ENCODE measurements at places on chromosomes 5 and 9.

GRCh38 chr9:86500031-86500430, 145.8 kb upstream of the TUT7 start:
- DNase-seq = no peak

DNA sequence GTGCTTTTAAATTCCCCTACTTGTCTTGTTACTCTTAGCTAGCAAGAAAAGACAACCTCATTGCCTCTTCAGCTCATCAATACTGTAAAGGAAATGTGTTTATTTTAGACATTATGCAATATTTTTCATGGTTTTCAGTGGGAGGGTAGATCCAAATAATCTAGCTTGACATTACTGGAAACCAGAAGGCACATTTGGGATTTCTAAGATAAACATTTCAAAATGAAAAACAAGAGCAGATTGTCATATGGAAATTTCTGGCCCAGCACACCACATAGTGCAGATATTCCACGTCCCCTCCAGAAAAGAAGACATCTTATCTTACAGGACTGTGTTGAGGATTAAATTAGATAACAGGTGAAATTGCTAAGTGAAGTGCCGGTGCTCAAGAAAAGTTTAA, 296.9 kb downstream of the MSX2 start:
- DNase-seq = no peak

- no peak for DNase-seq
Measured at GRCh38 chr9:136089697-136090045, 5.4 kb downstream of the NACC2 start.

DNA sequence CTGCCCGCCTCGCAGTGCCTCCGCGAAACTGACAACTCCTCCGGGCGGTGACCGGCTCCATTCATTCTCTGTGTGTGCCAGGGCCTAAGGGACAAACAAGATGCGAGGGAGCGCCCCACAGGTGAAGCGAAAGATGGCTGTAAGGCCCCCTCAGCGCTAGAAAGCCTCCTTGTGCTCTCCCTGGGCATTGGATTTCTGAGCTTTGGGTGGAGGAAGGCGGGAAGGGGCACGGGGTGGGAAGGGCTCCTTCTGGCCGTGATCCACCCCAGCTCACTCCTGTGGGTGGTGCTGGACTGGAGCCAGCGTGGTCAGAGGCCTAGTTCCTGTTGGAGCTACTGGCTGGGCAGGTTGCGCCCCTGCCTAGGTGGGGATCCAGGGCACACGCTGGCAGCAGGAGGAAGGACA, 943 bp downstream of the GALNT12 start:
- DNase-seq = no peak

GRCh38 chr5:103624035-103624480, 61.5 kb upstream of the NUDT12 start:
- no peak for DNase-seq

GRCh38 chr9:121876255-121876654, 216.9 kb downstream of the TTLL11 start:
- DNase-seq = no peak

DNA sequence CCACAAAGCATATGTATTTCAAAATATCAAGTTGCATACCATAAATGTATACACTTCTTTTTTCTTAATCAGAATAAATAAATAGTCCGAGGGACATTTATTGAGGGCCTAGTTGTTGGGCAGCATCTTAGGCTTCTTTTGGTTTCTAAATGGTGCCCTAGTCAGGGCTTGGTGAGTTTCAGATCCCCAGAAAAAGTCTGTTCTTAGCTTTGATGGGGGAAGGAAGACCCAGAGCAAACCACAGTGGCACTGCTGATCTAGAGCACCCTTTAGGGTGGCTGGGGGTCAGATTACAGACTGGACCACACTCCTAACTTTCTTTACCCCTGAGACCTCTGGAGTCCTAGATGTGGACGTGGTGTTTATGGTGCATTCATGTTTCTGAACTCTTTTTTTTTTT, 97.8 kb downstream of the C9orf152 start:
- no peak for DNase-seq

GRCh38 chr5:68007451-68007850, 208.1 kb upstream of the PIK3R1 start:
- DNase-seq = no peak

DNA sequence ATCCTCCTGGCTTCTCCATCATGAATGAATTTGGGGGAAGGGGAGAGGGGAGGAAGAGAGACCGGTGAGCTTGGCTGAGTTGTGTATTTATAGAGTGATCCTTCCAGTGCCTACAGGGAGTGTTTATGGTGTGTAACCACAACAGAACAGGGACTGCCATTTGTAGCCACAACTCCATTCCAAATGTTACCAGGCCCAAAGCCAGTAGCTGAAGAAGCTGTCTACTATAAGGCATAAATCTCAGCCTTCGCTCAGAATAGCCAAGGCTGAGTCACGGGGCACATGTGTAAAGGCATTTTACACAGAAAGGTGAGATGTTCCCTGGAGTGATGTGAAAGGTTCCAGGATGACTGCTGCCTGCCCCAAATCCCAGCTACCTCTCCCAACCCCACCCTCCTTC, 2.5 kb downstream of the TMEM252 start:
- DNase-seq = no peak

DNA sequence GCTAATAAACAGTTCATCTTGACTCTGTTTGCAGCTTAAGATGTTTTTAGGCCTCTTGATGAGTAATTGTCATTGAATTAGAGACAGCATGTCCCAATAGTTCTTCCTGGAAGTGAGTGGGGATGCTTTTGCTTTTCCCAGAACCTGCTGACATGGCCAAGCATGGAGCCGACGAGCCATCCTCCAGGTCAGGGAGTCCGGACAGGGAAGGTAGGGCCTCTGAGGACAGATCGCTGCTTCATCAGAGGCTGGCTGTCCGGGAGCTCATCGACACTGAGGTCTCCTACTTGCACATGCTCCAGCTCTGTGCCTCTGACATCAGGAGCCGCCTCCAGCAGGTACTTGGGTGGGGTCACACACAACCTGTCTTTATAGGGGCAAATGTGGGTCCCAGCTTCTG, 16.3 kb downstream of the ARHGEF37 start:
- DNase-seq = no peak

GRCh38 chr5:96127538-96127937, 165.9 kb upstream of the ELL2 start:
- DNase-seq = no peak

DNA sequence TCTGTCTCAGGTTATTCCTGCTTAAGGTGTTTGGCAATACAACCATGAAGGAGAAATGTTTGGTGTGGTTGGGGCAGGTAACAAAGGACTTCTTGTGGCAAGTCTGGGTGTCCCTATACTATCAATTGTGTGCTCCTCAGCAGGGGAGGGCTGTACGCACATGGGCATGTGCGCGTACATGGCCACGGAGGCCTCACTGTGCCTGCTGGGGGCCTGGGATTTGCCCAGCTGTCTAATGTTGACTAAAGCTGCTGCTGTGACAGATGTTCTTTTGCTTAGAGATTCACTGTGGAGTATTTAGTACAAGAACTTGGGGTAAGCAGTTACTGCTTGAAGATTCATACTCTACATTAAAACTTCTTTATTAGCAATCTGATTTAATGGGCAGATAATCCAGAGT, 97.5 kb downstream of the HSPA4 start:
- DNase-seq = no peak

DNA sequence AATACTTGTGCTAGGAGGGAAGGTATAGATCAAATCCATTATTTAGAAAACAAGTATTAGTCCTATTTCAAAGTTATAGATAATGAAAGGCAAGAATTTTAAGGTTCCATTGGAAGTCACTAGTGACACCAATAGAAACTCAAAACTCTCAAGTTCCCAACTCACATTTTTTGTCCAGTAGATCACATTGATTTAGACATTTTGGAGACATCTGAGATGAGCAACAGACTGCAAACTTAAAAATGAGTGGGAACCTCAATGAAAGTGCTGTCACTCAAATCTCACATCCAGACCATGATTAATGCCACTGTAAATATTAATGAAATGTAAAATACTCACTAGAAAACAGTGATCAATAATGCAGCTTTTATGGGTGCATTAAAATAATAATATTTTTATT, 405.0 kb downstream of the ENC1 start:
- DNase-seq = no peak

GRCh38 chr9:121741228-121741918, 89.9 kb downstream of the DAB2IP start:
- DNase-seq = no peak

- DNase-seq = no peak
Measured at GRCh38 chr5:39716532-39717028, 291.8 kb upstream of the DAB2 start.

DNA sequence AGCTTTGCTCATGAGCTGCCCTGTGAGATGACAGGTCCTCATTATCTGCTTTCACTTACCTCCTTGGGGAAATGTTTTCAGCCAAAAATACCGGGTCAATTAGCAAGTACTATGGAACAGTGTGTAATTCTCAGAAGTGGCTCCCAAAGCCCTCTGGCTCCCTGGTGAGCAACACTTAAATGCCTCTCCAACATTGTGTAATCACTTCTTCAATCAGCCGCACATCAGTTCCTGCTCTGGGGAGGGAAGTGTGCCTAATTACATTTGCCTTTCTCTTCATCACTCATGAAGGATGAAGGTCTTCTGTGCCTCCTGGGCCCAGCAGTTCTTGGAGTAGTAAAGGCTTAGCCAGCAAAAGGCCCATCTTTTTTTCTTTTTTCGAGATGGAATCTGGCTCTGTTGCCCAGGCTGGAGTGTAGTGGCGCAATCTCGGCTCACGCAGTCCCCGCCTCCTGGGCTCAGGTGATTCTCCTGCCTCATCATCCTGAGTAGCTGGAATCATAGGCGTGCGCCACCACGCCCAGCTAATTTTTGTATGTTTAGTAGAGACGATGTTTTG, 23.1 kb downstream of the NIM1K start:
- DNase-seq = no peak

GRCh38 chr5:135977375-135977928, 22.7 kb upstream of the LECT2 start:
- DNase-seq = no peak

- DNase-seq = no peak
Measured at GRCh38 chr9:34508463-34508862, 14.3 kb downstream of the ENHO start.

DNA sequence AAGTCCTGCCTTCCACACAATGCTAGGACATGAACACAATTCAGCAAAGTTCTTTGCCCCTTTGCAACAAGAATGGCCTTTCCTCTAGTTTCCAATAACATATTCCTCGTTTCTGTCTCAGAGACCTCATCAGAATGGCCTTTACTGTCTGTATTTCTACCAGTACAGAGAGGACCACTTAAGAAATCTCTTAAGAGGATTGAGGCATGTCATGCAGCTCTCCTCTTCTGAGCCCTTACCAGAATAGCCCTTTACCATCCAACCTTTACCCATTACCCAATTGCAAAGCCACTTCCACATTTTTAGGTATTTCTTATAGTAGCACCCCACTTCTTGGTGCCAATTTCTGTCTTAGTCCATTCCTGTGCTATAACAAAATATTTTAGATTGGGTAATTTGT, 20.3 kb downstream of the TNPO1 start:
- DNase-seq = no peak

DNA sequence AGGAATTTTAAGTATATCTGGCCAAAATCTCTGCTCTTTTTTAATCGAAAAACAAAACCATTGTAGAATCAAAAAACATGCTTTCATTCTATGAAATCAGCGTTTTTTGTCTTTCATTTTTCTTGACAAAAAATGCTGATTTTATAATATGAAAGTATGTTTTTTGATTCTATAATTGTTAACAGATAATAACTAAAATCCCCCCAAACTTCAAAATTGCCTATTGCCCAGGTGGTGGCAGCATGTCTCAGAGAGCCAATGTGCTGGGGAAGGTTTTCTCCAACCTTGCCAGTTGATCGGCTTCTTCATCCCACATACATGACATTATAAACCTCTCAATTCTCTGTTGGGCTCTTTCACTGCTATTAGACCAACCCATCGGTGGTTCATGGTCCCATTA, 5.1 kb upstream of the SMIM15 start:
- DNase-seq = no peak

- no peak for DNase-seq
Measured at GRCh38 chr9:14089051-14089803, 224.7 kb downstream of the NFIB start.

DNA sequence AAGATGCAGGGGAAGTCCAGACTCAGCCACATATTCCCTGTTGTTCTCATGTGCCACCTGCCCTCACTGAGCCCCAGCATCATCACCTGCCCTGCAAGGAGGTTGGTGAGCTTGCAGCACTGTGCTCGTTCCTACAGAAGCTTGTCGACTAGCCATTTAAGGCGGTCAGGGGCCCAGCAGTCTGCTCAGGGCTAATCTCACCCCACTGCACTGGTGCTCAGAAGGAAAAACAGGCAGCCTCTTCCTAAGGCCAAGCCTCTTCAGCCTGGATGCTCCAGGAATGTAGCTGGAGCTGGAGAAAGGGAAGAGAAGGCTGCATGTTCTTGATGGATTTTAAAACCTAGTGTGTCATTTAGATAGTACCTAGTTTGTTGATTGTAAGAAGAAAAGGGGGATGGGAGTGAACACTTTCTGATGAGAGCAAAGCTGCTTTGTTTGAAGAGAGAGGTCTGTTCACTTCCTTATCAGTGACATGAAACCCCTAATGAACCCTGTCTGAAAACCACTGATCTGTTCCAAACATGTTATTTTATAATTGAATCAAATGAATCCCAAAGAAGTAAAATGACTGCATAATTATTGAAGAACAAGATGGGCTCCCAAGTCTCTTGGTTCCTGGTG, 10.6 kb upstream of the ASPN start:
- DNase-seq = no peak

GRCh38 chr5:79021753-79022152, 36.6 kb upstream of the ARSB start:
- no peak for DNase-seq

- DNase-seq = no peak
Measured at GRCh38 chr9:136665704-136666371, 3.1 kb downstream of the EGFL7 start.

GRCh38 chr9:72864327-72864726, 88.5 kb downstream of the ALDH1A1 start:
- no peak for DNase-seq

GRCh38 chr5:172644266-172644665, 3.2 kb downstream of the NEURL1B start:
- DNase-seq = no peak

All from coronary artery (tissue), 2 donors.